CD4-positive, alpha-beta T cell treated with Interleukin-12 subunit alpha and Interleukin-12 subunit beta, for 1 hour (primary cell): ENCODE measurements at places on chromosomes 7 and 10.

- no peak for DNase-seq
These were observed 254.1 kb downstream of the KIAA1217 start for GRCh38 chr10:24462889-24463552.

GRCh38 chr7:16891874-16892643 is 10.3 kb upstream of the AGR3 start:
- no peak for DNase-seq

GRCh38 chr10:89476150-89476549 is 59.2 kb downstream of the SLC16A12 start:
- DNase-seq = no peak

- DNase-seq = no peak
These were observed 824 bp downstream of the RELN start for GRCh38 chr7:103988468-103989199.

- DNase-seq = no peak
These were observed 13.7 kb downstream of the BPGM start for GRCh38 chr7:134660242-134660785.

GRCh38 chr7:749140-749551 is 22.1 kb upstream of the PRKAR1B start:
- DNase-seq = no peak

DNA sequence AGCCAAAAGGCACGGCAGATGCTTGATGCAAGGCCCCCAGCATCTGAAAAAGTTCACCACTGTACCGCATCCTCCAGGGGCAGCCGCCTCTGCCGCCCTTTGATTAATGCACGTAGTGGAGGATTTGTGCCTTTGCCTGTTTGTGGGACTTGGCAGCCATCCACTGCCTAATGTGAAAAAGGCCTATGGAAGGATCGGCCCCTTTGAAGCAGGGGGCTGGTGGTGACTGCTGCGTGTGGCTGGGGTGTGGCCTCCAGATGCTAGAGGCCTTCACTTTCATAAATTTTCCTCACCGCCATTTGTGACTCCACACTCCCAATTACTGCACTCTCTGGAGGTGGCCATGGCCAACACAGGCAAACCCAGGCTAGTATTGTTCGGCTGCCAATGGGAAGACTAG is 226.0 kb downstream of the BMPER start:
- no peak for DNase-seq

GRCh38 chr7:66958538-66959350 is 36.6 kb downstream of the SBDS start:
- DNase-seq = no peak

GRCh38 chr7:3722396-3722922 is 421.4 kb downstream of the SDK1 start:
- DNase-seq = no peak

GRCh38 chr7:93715234-93715633 is 140.7 kb upstream of the CALCR start:
- no peak for DNase-seq

- no peak for DNase-seq
These were observed 4.7 kb upstream of the CCNJ start for GRCh38 chr10:96038476-96039387.

- DNase-seq = no peak
These were observed 544.2 kb upstream of the GALNT17 start for GRCh38 chr7:70587739-70588138.
